G401 (cell line): ENCODE measurements at places on chromosomes 2 and 18. TPM values are rescaled to one million over a fixed set of nuclear protein-coding genes. Genes with fewer than 3 reads are reported as not detected.

CPO gene
- 0.62 TPM in 1 of 2 replicates, not detected in the other for total RNA-seq

LIPG gene
- 9.0 and 15.0 TPM in 2 replicates for total RNA-seq

LAMA3 gene
- 0.43 and 0.44 TPM in 2 replicates for total RNA-seq

CFAP221 gene
- 0.74 and 2.7 TPM in 2 replicates for total RNA-seq

FAM110C gene
- not detected in 2 replicates for total RNA-seq

LIMS3 gene
- not detected in 2 replicates for total RNA-seq

IL36B gene
- not detected in 2 replicates for total RNA-seq

ATOH8 gene
- total RNA-seq: 18.9 and 25.8 TPM in 2 replicates

GAL3ST2 gene
- total RNA-seq: not detected in 2 replicates

LRATD1 gene
- not detected in 2 replicates for total RNA-seq

CTNNA2 gene
- 0.41 and 1.7 TPM in 2 replicates for total RNA-seq

HOXD1 gene
- 0.68 and 1.3 TPM in 2 replicates for total RNA-seq

TRIM43 gene
- total RNA-seq: 0.12 and 6.3 TPM in 2 replicates

DYNAP gene
- not detected in 2 replicates for total RNA-seq

ABCG8 gene
- not detected in 2 replicates for total RNA-seq

C2orf74 gene
- 1.2 TPM in 1 of 2 replicates, not detected in the other for total RNA-seq

GALNT13 gene
- total RNA-seq: 10.5 and 22.8 TPM in 2 replicates

NT5C1B gene
- not detected in 2 replicates for total RNA-seq

KIAA2012 gene
- not detected in 2 replicates for total RNA-seq

LONRF2 gene
- total RNA-seq: 0.06 TPM in 1 of 2 replicates, not detected in the other

PTCD3 gene
- total RNA-seq: 127 and 175 TPM in 2 replicates

STPG4 gene
- total RNA-seq: not detected in 2 replicates

PAX8 gene
- not detected in 2 replicates for total RNA-seq

LYPD6 gene
- 10.7 and 13.4 TPM in 2 replicates for total RNA-seq

REEP1 gene
- 1.1 and 4.2 TPM in 2 replicates for total RNA-seq

NEU4 gene
- not detected in 2 replicates for total RNA-seq

FRZB gene
- total RNA-seq: 2.0 TPM in 1 of 2 replicates, not detected in the other

SLC19A3 gene
- not detected in 2 replicates for total RNA-seq

CCDC178 gene
- not detected in 2 replicates for total RNA-seq

RAD51AP2 gene
- not detected in 2 replicates for total RNA-seq

IKZF2 gene
- 0.80 TPM in 1 of 2 replicates, not detected in the other for total RNA-seq

TMEM37 gene
- total RNA-seq: 0.37 and 3.1 TPM in 2 replicates

RTP5 gene
- not detected in 2 replicates for total RNA-seq

COLEC11 gene
- total RNA-seq: 2.1 TPM in 1 of 2 replicates, not detected in the other

ADGRF3 gene
- 0.47 TPM in 1 of 2 replicates, not detected in the other for total RNA-seq

QPCT gene
- total RNA-seq: not detected in 2 replicates
